ENCODE measurements at places on chromosomes 11 and 22.

DNA sequence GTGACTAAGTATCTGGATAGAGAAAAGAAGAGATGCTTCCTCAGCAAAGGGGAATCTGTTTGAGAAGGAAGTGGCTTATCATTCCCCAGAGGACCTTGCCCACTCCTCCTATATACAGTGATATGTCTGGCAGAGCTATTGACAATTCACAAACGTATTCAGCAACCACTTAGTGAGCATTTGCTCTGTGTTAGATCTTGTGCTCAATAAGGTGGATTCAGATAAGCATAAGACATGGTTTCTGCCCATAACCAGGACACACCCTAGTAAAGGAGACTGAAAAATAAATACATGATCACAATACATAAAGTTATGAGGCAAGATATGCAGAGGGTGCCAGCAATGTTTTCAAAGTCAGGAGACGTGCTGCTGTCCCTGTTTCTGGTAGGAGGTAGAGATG, 1.4 kb downstream of the TMEM9B start:
- peaks cover 6% of the 10 kb centered on the region for H3K36me3 ChIP-seq
- H3K27ac ChIP-seq, result peak overlapping the region; percentile 71
- H3K4me3 ChIP-seq, result peak overlapping the region; percentile 94
- DNase-seq, result no peak
- H3K27me3 ChIP-seq, result no peaks in the 10 kb centered on the region

DNA sequence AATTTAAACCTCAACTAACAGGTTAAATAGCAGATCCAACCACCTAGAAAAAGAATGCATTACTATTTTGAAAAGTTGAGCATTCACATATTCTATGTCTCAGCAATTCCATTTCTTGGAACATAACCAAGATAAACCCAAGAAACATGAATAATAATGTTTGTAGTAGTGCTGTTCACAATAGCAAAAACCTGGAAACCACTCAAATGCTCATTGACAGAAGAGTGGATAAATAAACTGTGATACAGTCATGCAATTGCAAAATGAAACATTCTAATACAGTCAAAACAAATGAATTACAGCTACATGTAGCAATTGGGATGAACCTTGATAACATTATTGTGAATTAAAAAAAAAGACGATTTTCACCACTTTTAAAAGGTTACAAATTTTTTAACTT, 162.8 kb upstream of the TMEM45B start:
- H3K27ac ChIP-seq, result no peak overlapping the region
- H3K27me3 ChIP-seq, result peaks cover 3% of the 10 kb centered on the region
- no peak for DNase-seq
- H3K4me1 ChIP-seq, result no peaks in the 10 kb centered on the region
- H3K36me3 ChIP-seq, result no peaks in the 10 kb centered on the region

- H3K27ac ChIP-seq, result no peak overlapping the region
- H3K27me3 ChIP-seq, result no peaks in the 10 kb centered on the region
- H3K4me3 ChIP-seq, result no peak overlapping the region
- no peaks in the 10 kb centered on the region for H3K36me3 ChIP-seq
Observed at GRCh38 chr22:43325176-43325575, 18.0 kb downstream of the SCUBE1 start.

GRCh38 chr11:31763296-31763695, 47.8 kb downstream of the PAX6 start:
- no peaks in the 10 kb centered on the region for H3K4me1 ChIP-seq
- no peaks in the 10 kb centered on the region for H3K36me3 ChIP-seq
- H3K27me3 ChIP-seq, result no peaks in the 10 kb centered on the region
- DNase-seq, result no peak
- no peak overlapping the region for H3K4me3 ChIP-seq
- no peak overlapping the region for H3K27ac ChIP-seq

DNA sequence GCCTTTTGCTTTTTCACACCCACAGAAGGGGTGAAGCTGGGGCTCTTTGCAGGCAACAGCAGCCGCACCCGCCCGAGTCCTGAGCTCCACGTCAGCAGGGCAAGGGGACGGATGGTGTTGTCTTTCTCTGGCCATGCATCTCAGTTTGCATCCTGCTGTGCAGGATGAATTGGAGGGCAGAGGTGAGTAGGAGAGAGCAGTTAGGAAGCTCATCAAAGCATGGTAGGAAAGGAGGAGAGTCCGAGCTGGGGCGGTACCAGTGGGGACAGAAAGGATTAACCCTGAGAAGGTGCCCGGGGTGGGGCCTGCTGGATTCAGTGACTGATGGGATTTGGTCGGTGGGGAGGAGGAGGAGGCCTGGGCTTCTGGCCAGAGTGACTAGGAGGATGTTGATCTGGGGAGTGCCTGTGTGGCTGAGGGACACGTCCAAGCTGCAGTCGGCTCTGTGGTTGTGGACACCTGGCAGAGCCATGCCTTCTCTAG, 14.6 kb downstream of the FAM83F start:
- H3K4me3 ChIP-seq, result peak overlapping the region; percentile 50
- DNase-seq, result no peak
- H3K36me3 ChIP-seq, result no peaks in the 10 kb centered on the region
- peaks cover 34% of the 10 kb centered on the region for H3K27me3 ChIP-seq

DNA sequence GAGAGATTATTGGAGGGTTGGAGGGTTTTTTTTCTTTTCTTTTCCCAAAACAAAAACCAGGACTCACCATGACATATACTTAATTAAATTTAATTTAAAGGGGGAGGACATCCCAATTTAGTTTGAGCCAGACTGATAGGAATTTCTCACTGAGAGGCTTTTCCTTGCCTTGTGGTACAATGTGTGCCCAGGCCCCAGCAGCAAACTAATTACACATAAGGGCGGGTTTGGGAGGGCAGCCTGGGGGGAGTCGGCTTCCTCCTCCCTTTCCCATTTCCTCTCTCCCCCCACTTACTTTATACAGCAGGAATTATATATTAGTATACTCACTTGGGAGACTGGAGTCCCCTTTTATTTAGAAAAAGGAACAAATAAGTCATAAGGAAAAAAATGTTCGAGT, 2.9 kb downstream of the TEAD1 start:
- H3K27me3 ChIP-seq, result peaks cover 63% of the 10 kb centered on the region
- H3K4me3 ChIP-seq, result no peak overlapping the region
- H3K36me3 ChIP-seq, result peaks cover 2% of the 10 kb centered on the region
- DNase-seq, result no peak

GRCh38 chr22:17906978-17907747, 117.2 kb downstream of the MICAL3 start:
- H3K36me3 ChIP-seq, result no peaks in the 10 kb centered on the region
- no peaks in the 10 kb centered on the region for H3K27me3 ChIP-seq
- no peak for DNase-seq
- no peaks in the 10 kb centered on the region for H3K4me1 ChIP-seq
- H3K27ac ChIP-seq, result no peak overlapping the region
- no peak overlapping the region for H3K4me3 ChIP-seq

GRCh38 chr22:17369439-17370025, at the start of gene CECR2:
TSS of gene CECR2 (plus strand) at chr22:17369460. CDS start at chr22:17369784, 324 bp downstream.
- peak; percentile 23 for DNase-seq
- H3K27me3 ChIP-seq, result peaks cover 53% of the 10 kb centered on the region
- no peak within 1 kb of the TSS for H3K27ac ChIP-seq
- peak within 1 kb of the TSS; percentile 16 for H3K4me3 ChIP-seq
- peaks cover 15% of the 10 kb centered on the region for H3K4me1 ChIP-seq

DNA sequence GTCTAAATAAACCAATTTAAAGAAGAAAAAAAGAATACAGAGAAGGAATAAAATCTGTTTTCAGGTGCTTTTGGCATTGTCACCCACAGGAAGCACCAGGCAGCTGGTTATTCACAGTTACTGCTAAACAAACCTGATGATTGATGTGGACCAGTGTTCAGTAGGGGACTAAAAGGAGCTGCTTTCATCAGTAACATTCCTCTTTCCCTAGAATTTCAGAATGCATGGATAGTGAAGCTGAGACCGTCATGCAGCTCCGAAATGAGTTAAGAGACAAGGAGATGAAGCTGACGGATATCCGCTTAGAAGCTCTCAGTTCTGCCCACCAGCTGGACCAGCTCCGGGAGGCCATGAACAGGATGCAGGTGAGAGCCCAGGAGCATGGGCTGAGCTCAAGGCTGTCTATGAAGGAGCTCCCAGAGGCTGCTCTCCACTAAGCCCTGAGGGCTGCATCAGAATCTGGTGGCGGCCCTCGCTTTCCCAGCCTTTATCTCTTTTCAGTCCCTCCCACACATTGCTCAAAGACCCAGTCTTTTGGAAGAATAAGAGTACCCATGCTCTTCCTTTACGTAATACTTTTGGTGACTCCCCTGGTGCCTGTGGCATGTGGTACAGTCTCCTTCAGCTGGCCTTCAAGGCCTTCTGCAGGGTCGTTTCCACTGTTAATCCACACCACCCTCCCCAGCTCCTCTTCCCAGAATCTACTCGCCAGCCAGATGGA, 69.5 kb downstream of the DBX1 start:
- DNase-seq, result no peak
- H3K36me3 ChIP-seq, result no peaks in the 10 kb centered on the region
- H3K27ac ChIP-seq, result no peak overlapping the region
- no peak overlapping the region for H3K4me3 ChIP-seq
- H3K4me1 ChIP-seq, result peaks cover 16% of the 10 kb centered on the region

DNA sequence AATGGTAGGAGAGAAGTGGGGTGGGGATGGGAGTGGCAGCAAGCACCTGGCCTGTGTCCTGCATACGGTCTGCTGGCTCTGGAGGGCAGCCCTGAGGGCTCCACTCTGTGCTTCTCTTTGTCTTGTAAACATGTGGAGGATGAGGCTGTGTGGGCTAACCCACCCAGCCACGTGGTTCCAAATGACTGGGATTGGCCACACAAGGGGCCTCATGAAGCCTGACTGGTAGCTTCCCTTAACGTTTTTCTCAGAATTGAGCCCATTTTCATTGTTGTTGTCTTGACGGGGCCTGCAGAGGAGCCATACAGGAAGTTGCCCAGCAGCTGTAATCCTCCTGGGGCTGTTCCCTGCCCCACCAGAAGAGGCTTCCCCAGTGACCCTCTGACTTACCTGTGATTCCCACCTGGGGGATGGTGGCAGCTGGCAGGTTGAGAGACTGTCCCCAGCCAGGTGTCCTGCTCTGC, 18.0 kb downstream of the DERL3 start:
- H3K36me3 ChIP-seq, result peaks cover 82% of the 10 kb centered on the region
- DNase-seq, result peak; percentile 84
- peak overlapping the region; percentile 41 for H3K4me3 ChIP-seq
- H3K27me3 ChIP-seq, result no peaks in the 10 kb centered on the region
- peak overlapping the region; percentile 97 for H3K27ac ChIP-seq
- peaks cover 58% of the 10 kb centered on the region for H3K4me1 ChIP-seq

DNA sequence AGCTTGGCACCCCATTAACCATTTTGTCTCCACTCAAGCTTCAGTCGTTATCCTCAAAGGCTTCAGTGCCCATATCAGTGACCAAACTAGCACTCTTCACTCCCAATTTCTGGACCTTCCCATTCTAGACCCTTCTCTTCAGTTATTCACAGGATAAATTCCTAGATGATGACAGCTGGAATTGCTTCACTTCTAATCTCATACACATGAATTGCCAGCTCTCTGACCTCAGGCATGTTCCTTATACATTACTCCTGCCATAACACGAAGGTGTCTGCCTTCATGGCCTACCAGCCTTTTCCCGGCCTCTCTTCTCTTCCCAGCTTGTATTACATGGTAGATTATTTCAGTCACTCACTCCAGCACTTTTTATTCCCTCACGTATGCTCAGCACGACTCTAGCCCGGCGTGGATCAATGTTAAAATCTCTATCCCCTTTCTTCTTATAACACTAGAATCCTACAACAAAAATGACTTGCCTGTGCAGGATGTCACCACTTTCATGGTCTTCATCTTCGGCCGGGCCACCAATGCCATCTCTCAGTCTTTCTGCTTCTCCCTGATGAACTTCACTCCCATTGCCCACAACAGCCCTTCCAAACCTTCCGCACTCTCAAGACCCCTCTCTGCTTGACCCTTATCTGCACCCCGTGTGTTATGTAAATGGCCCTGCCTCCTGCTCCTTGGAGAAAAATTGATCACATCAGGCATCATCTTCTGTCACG, 36.9 kb downstream of the EIF3F start:
- no peak overlapping the region for H3K27ac ChIP-seq
- no peaks in the 10 kb centered on the region for H3K36me3 ChIP-seq
- no peak overlapping the region for H3K4me3 ChIP-seq

DNA sequence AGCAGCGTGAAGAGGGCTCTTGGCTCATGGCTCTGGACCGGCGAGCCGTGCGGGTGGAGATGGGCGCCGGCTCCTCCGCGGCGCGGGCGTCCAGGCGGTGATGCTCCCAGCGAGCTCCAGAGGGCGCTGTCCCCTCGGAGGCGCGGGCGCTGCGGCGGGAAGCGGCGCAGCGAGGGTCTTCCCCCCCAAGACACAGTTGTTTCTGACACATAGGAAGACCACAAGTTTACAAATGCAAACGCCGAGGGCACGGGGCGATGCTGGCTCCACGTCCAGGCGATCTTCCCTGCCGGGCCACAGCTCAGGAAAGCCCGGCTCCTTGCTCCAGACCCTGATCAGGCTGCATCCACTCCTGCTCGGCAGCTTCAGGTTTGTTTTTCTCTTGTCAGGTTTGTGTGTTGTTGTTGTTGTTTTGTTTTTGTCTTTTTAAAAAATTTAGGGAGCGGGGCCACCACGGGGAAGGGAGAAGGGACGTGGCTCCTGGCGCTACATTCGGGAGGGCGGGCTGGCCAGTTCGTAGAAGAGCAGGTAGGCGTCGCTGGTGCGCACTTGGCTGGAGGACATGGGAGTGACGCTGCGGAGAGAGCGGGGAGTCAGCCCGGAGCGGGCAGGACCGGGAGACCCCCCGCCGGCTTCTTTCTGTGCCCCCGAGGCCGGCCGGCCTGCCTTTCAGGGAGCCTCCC, 10.0 kb upstream of the MFRP start:
- peak; percentile 81 for DNase-seq
- H3K27me3 ChIP-seq, result peaks cover 34% of the 10 kb centered on the region
- peak overlapping the region; percentile 78 for H3K27ac ChIP-seq
- H3K4me1 ChIP-seq, result peaks cover 13% of the 10 kb centered on the region

DNA sequence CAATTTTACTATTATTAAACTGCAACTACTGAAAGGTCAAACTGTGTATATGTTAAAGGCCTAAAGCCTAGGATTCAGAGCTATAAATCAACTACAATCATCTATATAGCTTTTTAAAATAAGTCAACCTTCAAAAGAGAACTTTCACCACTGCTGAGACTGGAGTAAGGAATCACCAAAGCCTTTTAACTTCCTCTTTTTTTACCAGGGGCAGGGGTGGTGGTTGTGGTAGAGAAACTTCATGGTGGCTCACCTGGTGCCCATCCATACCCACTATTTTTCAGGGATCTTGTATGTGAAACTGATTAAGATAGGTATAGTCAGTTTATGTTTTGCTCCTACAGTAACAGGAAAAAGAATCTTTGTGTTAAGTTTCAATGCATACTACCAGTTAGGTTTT, 31.5 kb downstream of the TSG101 start:
- no peaks in the 10 kb centered on the region for H3K4me1 ChIP-seq
- H3K27me3 ChIP-seq, result no peaks in the 10 kb centered on the region
- peaks cover 29% of the 10 kb centered on the region for H3K36me3 ChIP-seq
- DNase-seq, result no peak
- H3K27ac ChIP-seq, result no peak overlapping the region
- no peak overlapping the region for H3K4me3 ChIP-seq
